ENCODE measurements at places on chromosomes 13 and 19. TPM values are rescaled to one million over a fixed set of nuclear protein-coding genes. Genes with fewer than 3 reads are reported as not detected.

Gene CCDC8
- polyA plus RNA-seq, result 9.2 TPM

Gene ONECUT3
- not detected for polyA plus RNA-seq

Gene C19orf38
- 0.67 TPM for polyA plus RNA-seq

Gene ZNF433
- 5.6 TPM for polyA plus RNA-seq

Gene PTPRS
- 34.8 TPM for polyA plus RNA-seq

Gene AMH
- not detected for polyA plus RNA-seq

Gene TNNT1
- 3.3 TPM for polyA plus RNA-seq

Gene PLIN4
- polyA plus RNA-seq, result 0.07 TPM

DNA sequence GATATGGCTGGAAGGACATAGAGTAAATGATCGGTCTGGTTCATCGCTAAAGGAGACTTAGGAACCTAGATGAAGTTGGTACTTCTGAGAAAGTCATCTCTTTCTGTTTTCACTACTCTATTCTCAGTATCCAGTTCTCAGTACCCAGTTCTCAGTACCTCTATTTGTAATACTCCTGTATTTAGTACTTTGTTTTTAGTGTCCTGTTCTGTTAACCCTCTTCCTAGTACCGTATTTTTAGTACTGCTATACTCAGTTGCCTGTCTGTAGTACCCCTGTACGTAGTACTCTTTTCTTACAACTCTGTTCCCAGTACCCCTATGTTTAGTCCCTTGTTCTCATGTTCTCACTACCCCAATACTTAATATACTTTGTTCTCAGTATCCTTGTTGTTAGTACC, 1.2 kb downstream of the RFXAP start:
- no peak for DNase-seq

DNA sequence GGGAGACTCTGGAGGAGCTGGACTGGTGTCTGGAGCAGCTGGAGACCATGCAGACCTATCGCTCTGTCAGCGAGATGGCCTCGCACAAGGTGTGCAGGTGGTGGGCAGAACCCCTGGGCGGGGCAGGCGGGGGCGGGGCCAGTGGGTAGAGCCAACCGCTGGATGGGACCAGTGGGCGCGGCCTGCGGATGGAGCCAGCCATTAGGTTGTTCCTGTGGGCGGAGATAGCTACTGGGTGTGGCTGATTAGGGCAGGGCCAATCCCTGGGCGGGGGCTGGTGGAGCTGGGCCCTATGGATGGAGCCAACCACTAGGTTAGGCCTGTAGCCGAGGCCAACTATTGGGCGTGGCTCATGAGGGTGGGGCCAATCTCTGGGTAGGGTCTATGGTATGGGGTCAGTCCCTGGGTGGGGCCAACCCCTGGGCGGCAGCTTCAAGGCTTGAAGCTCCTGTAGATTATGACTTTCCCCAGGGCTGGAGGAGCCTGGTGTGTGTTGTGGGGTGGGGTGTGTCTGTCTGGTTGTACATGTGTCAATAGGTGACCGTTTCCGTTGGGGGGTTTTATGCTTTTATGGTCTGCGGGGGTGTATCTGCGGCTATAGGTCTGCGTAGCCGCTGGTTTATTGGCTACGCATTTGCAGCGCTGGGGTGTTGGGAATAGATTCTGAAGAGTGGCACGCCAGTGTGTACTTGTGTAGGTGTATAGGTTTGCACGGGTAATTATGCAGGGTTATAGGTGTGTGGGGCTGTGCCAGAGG, 30.7 kb downstream of the PDE4A start:
- DNase-seq, result no peak

GRCh38 chr19:10752237-10752912, 34.5 kb downstream of the DNM2 start:
- DNase-seq, result no peak

GRCh38 chr19:18204394-18205199, 755 bp upstream of the RAB3A start:
- no peak for DNase-seq

DNA sequence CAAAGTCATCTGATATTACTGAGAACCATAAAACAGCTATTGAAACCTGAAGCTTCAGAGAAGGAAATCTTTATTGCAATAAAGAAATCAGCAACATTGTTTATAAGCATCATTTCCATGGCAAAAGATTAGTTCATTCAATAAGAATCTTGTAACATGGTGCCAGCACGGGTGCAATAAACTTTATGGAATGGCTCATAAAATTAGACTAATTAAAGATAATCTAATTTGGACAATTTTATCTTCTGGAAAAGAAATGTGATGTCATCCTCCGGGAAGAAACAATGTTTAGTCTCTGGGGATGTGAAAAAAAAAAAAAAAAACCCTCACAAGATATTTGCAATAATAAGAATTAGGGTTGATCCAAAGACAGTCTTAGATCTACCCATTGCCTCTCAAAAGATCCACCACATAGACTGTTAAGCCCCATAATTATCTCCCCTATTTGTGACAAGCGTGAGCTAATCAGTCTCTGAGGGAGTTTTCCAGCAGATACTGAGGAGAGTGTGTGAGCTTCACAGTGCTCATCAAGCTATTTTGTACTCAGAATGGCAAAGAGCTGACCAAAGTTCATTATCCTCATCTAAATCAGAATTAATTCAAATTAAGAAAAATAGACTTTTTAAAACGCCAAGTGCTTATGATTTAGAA, 297.0 kb upstream of the EDNRB start:
- DNase-seq, result no peak

DNA sequence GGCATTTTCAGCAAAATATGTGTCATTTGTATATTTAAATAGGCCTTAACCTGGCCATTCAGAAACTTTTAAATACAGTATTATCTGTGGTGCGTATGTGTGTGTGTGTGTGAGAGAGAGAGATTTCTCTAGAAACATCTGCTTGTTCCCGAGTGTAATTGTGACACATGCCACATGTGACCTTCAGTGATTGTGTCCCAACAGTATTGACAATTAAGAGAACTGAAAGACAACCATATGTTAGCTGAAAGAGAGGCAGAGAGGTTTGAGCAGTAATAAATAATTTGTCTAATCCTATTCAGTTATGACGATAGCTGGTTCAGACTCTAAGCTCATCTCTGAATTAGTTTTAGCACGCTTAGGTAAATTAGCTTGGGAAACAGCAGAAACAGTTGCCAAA, 1503.1 kb downstream of the PCDH9 start:
- no peak for DNase-seq

DNA sequence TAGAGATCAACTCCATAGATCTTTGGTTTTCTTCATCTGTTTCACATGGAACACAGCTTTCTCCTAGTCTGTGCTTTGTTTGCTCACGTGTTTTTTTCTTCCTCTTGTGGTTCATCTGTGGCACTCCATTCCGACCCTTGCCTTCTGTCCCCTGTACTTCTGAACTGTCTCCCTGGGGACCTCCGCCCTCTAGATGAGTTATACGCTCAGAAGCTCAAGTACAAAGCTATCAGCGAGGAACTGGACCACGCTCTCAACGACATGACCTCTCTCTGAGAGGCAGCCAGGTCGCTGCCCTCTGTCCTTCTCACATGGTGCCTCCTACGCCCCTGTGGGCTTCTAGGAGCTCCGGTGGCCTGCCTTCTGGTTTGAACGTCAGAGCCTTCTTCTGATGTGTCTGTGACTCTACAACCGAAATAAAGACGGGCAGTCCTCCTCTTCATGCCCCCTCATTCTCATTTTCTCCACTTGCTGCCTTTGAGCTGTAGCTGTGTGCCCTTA, 16.6 kb upstream of the RAB8A start:
- no peak for DNase-seq

GRCh38 chr19:4578552-4579248, 19.2 kb upstream of the SEMA6B start:
- DNase-seq, result no peak

- no peak for DNase-seq
Observed at GRCh38 chr13:82370316-82370715, 1512.0 kb downstream of the SLITRK1 start.

DNA sequence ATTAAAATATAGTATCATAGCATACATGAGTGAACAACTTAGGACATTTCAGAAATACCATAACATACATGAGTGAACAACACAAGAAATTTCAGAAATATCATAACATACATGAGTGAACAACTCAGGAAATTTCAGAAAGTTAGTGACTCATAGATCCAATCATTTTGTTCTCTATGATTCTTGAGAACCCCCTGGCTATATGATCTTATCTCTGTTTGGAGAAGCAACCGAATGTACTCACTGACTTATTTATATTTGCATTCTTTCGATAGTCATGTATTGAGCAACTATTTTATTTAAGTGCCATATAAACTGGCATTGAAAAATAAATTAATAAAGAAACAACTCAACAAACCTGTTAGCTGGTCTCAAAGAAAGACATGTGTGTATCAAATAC, 251.1 kb downstream of the EFNB2 start:
- no peak for DNase-seq

- no peak for DNase-seq
Observed at GRCh38 chr13:114145256-114145655, 12.8 kb upstream of the RASA3 start.

GRCh38 chr19:40549007-40549708, 27.5 kb upstream of the SHKBP1 start:
- peak; percentile 6 for DNase-seq

DNA sequence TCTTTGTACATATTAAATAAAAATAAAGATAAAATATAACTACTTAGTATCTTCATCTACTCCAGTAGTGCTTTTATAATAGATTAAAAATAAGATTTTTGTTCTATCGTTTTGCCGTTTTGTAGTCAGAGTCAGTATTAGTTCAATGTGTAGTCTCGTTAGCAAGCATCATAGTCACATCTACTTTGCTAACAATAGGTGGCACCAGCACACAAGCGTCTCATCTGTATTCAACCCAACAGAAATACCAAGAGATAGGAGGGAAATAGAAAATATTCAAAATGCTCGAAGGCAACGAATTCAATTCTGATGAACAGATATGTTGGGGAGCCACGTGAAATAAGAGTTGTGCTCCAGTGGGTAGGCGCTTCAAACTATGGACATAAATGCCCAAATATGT, 21.4 kb upstream of the MICU2 start:
- no peak for DNase-seq

DNA sequence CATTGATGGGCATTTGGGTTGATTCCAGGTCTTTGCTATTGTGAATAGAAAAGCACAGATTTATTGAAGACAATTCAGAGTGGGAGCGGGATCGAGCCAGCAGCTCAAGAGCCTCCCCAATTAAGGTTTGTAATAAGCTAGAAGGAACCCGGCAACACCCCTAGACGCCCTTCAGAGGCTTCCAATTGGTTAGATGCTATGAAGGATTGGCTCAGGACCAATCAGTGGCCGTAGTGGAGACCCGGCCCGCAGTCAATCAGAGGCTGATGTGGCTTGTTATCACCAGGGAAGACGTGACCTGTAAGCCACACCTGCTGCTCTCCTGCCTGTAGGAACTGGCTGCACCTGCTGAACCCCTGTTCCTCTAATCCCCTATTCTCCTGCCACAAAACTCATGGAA, 14.6 kb downstream of the SIGLEC11 start:
- no peak for DNase-seq

DNA sequence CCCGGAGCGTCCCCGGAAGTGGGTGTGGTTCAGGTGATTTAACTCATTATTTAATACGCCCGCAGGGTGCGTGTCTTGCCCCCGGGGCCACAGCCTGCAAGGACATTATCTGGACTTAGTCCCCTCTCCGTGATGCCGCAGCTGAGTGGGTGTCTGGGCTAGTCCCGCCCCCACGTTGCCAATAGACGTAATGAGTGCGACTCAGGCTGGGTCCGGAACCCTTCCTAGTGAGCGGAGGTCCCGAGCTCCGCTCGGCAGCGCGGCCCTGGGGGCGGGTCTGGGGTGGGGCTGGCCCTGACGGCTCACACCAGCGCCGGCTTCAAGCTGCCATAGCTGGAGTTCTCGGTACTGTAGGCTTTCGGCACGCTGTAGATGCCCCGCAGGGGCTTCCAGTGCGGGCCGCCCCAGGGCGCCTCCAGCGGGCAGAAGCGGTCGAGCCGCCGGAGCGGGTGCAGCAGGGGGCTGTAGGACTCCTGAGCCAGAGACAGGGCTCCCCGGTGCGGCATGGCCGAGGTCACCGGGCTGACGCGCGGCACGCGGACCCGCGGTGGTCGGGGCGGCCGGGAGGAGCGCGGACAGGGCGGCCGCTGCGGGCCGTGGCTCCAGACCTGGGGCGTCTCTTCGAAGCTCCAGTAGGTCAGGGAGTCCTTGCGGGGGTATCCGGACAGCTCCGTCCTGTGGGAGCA, 918 bp upstream of the LHB start:
- DNase-seq, result no peak

DNA sequence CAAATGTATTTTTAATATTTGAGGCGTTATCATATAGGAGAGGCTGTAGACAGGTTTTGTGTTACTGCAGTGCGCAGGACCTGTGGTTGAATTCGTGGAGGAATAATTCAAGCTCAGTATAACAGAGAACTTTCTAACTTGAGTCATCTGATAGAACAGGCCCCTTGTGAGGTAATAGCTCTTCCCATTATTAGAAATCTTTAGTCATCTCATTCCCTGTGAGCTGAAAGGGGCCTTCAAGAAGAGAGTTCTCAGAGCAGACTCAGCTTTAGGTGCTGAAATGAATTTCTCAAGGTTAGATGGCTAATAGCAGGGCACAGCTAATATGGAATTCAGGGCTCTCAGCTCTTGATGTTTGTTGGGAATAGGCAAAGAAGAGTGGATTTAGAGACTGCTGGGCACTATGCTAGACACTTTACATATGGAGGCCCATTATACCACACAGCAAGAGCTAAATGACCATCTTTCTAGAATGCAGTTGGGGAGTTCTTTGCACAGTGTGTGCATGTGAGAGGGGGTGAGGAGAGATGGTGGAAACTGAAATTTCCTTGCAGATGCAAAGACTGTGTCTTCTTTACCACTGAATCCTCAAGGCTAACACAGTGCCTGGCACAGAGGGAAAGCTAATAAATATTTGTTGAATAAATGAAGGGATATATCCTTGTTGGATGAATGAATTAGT, 89.5 kb downstream of the DGKH start:
- DNase-seq, result no peak

All from AG04450 (cell line).